ENCODE measurements at places on chromosomes 6 and 20.

DNA sequence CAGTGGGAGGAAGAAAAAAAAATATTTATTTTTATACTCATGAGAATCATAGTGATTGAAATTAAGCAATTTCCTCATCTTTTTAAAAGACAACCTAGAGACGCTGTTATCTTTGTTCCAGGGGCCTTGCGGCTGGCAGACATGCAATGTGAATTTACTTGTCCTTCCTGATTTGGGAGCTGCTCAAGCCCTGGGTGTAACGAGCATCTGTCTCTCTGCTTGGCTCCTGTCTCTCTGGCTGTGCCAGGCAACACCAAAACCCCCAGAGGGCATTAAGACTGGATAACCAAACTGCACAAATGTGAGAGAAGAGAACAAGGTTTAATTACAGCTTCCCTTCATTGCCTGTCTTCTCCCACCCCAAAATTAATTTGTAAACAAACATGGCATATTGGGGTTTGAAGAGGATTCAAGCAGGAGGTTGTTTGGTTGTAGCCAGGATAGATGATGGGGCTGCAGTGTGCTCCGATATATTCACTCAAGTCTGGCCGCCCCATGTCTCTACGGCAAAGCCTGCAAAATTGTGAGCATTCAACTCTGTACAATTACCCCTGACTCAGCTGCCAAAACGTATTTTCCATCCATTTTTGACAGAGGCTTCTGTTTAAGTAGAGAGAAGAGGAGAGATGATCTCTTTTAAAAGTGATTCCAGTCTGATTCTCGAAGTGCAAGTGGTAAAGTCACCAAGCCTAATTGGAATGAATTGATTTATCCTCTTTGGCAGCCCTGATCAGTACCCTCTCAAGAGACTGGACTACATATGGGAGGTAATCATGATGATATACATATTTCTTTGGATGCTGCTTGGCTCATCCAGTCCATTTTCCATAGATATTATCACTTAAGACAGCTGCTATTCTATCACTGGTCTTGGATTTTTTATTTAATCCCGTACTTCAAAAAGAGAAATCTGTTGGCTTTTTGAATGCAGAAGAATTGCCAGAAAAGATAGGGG lies 170.2 kb downstream of the SLC24A3 start:
- DNase-seq = no peak

- no peak for DNase-seq
These were observed 200.0 kb upstream of the SULF2 start for GRCh38 chr20:47985092-47985850.

DNA sequence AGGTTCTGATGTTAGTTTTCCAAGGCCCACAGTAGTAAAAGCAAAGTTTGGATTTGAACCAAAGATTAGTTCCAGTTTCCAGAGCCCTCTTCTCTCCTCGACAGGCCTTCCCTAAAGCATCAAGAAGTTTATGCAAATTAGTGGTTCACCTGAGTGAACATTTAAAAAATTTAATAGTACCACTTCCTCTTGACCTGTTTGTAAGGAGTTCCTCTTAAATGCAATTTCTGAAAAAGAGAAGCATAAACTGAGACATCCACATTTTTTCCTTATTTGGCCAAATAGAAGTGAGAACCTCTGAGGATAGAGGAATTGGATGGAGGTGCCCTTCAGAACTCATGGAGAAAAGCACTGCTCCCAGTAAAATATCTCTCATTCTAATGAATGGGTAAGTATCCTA lies 1.2 kb upstream of the DSE start:
- DNase-seq = no peak

DNA sequence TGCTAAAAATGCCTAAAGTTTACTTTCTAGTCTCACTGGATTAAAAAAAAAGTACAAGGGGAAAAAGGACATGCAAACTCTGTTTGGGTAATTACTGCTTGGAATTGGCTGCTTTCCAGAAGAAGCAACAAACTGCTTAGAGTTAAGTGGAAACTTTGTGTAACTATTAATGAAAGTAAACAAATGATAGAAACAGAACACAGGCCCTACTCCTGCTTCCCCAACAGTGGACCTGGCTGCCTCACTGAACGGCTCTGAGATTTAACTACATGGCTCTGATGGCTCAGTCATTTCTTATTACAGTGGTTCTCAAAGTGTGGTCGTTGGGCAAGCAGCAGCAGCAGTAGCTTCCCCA lies 108.5 kb downstream of the MAN1A1 start:
- DNase-seq = no peak

DNA sequence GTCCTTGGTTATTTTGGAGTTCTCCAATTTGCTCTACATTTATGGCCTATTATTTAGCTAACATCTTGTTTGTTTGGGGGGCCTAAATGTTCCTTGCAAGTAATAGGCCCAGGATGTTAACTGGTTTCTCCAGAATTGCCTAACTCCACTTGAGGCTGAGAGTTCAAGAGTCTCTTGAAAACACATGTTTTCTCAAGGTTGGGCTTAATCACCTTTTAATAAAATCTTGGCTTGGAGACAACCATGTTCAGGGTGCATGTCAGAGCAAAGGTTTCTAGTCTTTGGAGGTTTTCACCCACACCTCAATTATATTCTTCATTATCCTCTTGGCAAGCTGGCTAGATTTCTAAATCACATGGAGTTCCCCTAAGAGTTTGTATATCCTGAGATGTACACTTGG lies 54.2 kb downstream of the KLHL31 start:
- DNase-seq = no peak

DNA sequence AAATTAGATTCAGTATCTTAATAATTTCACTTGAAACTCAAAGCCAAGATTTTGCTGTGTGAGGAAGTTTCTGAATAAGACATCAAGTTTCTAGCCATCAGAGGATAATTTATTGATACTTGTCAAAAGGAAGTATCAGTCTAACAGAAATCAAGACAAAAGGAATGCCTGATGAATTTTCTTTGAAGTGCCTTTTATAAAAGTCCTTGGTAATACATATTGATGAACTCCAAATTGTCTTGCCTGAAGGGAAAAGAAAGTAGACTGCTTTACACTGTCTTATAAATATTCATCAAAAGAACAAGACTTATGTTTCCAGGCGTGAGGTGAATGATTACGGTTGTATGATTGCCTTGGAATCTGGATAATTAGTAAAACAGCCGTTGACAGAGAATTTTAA lies 986.0 kb upstream of the MAP3K7 start:
- DNase-seq = no peak

DNA sequence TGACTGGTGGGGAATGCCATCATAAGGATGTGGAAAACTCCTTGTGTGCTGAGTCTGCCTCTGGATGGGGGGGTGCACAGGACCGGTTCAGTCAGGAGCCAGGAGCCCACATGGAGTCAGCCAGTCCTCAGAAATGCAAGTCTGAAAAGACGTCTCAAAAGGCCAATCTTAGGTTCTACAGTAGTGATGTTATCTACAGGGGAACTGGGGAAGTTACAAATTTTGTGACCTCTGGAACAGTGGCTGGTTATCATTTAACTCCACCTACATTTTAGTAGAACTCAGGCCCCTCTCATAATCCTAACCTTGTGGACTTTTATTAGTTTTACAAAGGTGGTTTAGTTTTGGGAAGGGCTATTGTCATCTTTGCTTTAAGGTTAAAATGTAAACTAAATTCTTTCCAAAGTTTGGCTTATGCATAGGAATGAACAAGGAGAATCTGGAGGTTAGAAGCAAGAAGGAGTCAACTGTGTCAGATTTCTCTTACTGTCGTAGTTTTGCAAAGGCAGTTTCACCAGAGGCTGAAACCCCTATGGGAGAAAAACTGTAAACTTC lies 13.7 kb upstream of the TBC1D22B start:
- no peak for DNase-seq

DNA sequence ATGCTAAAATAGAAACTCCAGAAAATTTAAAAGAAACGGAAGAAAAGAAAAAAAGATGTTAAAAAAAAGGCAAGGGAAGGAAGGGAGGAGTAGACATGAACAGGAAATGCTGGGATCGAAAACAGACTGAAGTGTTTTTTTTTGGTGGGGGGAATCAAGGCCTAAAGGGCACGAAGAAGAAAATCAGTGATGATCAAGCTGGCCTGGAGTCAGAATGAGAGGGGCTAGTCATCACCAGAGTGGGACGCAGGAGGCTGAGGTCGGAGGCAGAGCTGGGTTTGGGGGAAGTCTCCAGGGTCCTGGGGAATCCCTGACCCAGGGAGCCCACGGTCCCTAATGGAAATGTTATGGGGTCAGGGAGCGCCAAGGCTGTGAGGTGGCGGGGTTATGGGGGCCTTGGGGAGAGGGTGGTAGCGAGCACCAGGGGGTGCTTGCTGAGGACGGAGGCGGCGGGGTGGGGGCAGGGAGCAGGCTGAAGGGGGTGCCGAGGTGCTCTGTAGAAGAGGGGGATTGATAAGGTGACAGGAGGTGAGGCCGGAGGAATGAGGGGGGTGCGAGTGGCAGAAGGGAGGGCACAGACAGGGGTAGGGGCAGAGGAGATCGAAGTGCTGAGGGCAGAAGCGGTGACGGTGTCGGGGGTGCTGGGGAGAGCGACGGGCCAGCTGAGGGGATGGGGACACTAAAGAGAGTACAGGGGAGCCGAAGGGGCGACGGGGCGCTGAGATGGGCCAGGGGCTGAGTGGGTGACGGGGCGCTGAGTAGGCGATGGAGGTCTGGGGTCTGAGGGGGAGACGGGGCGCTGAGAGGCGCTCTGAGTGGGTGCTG lies 684 bp downstream of the ZNFX1 start:
- DNase-seq = no peak

DNA sequence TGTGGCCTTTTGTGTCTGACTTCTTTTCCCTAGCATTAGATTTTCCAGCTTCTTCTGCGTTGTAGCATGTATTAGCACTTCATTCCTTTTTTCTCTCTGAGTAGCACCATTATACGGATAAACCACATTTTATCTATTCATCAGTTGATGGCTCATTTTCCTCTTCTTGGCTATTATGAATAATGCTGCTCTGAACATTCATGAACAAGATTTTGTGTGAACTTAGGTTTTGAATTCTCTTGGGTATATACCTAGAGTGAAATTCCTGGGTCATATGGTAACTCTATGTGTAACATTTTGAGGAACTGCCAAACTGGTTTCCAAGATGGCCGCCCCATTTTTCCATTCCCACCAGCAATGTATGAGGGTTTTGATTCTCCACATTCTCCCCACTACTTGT lies 28.7 kb downstream of the SLC22A16 start:
- no peak for DNase-seq

DNA sequence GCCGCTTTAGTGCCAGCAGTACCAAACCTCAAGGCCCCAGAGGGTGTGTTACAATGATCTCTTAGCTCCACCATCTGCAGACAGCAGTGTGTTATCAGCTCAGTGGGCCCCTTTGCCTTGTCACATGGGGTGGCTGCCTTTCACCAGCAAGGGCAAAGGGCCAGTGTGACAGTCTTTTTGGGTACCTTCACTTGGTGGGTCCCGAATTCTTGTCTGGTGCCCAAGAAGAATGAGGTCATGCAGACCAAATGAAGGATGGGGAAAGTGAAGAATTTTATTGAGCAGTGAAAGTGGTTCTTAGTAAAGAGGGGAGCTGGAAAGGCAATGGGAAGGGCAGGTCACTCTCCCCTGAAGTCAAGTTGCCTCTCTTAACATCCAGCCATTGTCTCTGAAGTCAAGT lies 2.9 kb upstream of the SMIM28 start:
- no peak for DNase-seq

- DNase-seq = no peak
These were observed 80.1 kb downstream of the PTPN1 start for GRCh38 chr20:50590348-50590664.

GRCh38 chr6:14786008-14786407 lies 459.9 kb upstream of the JARID2 start:
- no peak for DNase-seq

DNA sequence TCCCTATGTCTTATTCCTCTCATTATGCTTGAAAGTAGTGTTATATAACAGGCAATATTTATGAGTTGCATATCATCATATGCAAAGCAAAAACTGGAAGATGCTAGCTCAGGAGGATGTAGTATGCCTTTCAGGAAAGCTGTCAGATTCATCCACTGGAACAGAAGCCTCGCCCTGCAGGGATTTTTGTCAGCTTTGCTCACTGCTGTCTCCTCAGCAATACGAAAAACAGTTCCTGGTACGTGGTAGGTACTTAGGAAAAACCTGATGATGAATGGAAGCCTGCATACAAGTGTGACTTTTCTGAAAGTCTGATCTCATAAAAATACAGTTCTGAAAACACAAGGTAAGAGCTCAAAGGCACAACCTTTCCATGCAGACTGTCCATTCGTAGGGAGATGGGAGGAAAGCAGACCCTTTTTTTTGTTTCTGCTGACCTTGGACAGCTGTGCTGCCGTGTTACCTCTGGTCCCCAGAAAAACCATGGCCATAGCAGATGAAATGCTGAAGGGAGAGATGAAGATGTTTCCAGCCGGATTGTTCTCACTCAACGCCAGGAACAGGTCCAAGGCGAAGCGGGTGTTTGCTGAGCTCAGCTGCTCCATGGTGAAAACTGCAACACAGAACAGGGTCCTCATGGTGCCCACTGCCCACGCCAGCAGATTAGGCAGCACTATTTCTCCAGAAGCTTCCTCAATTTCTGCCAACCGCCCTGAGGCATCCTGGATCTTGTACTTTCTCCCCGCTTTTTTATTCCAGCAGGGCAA lies 1.5 kb downstream of the SERPINB1 start:
- DNase-seq = no peak

- no peak for DNase-seq
These were observed 113.1 kb downstream of the BMP7 start for GRCh38 chr20:57153238-57153905.

GRCh38 chr6:149854532-149854931 lies 9.6 kb downstream of the LRP11 start:
- DNase-seq = no peak

- DNase-seq = peak; percentile 69
These were observed 30.7 kb downstream of the KIF25 start for GRCh38 chr6:168028181-168028580.

DNA sequence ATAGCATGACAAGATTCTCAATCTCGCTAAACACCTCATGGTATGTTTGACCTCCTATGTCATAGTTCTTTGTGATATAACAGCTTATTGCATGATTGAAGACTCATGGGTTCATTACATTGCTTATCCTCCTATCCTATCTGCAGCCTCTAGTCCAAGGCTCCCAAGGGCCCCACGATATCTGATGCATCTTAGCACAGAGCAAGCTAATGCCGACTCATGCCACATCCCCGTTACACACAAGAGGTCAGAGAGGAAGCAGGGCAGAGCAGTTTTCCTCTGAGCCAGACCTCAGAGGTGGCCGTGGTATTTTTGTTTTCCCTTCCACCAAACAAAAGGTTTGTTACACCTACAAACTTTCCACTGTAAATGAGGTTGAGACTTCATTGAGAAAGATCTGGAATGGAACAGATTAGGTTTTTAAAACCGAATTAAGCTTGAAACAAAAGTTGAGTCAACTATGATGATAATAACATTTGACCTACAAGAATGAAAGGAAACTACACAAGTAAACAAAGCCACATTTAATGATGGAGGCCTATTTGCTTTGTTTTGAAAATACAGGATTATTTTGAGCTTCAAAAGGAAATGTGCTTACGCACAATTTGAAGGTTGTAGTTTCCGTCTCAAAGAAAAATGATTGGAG lies 133.9 kb upstream of the MYLIP start:
- DNase-seq = no peak

- DNase-seq = no peak
These were observed 13.9 kb upstream of the RANBP9 start for GRCh38 chr6:13725570-13725969.

Data from vagina (tissue), 2 donors.